ENCODE measurements at places on chromosomes 5 and 9.

DNA sequence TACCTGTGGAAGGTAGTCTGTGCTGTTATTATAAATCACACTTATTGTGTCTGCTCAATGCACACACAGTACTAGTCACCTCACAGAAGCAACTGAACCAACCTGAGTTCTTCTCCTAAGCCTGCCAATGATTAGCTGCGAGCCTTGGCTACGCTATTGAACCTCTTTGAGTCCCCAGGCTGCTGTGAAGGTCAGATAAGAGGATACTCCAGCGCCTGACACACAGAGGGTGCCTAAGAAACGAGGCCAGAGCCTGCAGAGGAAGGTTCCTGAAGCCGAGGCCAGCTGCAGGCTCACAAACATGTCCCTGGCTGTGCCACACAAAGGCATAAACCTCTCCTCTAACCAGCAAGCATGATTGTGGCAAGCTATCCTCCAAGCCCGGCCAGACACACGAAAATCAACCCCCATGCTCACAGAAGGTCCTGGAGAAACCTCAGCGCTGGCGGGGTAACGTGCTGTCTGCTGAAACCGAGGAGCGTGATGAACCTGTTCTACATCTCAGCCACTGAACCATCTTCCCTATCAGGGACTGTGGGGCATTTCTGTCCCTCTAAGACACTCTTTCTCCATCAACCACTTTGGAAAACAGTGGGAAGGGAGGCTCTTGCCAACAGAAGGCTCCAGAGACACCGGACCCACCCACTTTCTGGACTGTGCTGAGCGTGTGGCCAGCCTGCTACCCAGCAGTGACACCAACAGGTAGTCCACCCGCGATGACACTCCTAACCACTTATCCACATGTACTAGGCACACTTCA is 53.2 kb upstream of the SLC25A51 start:
- DNase-seq, result no peak

DNA sequence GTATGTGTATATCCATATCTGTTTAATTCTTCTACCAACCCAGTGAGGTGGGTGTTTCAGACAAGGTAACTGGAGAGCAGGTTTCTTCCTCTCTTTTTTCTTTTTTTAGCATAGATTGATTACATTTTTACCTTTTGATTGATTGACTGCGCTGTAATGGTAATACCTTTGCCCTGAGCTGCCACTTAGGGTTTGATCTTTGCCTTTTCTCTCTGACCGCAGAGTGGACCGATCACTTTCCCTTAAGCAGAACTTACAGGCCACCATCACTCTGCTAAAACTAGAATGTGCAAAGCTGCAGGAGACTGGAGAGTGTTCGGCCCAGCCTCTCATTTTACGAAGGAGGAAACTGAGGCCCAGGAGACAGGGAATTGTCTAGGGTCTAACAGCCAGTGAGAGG is 38.0 kb downstream of the RCL1 start:
- no peak for DNase-seq

- DNase-seq, result no peak
Measured at GRCh38 chr9:7211657-7212056, 453.9 kb downstream of the KDM4C start.

GRCh38 chr9:29740518-29740917 is 2167.2 kb upstream of the C9orf72 start:
- DNase-seq, result no peak

DNA sequence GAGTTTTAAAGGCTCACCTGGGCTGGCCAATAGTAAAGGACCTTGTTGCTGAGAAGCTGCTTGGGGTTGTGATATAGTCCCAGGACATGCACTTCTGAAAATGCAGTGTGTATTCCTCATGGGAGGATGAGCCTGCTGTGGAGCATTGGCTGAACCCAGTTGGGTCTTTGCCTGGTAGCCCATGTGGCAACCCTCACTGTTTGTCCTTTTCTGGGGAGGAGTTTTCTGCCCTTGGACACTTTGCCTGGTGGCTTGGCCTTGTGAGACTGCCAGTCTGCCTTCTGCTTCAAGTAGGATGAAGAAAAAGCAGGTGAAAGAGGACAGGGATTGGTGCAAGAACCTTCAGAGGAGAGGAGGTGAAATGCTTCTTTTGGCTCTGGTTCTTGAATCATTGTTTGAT is 4.0 kb downstream of the TENT4A start:
- no peak for DNase-seq

DNA sequence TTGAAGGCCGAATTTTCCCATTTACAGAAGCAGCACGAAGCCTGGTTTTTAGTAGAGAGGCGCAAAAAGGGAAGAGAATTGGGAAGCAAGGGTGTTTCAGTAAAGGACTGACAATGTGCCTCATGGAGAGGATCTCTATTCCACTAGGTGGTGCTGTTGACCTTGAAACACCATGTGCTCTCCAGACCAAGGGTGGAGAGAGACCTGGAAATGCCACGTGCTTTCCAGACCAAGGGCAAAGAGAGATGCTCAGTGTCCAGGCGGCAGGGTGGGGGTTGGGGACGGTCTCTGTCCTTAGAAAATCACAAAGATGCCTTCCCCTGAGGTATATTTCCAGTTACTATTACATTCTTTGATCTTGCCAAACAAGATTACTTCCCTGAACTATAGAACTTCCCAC is 425.3 kb downstream of the CSNK1G3 start:
- DNase-seq, result no peak

DNA sequence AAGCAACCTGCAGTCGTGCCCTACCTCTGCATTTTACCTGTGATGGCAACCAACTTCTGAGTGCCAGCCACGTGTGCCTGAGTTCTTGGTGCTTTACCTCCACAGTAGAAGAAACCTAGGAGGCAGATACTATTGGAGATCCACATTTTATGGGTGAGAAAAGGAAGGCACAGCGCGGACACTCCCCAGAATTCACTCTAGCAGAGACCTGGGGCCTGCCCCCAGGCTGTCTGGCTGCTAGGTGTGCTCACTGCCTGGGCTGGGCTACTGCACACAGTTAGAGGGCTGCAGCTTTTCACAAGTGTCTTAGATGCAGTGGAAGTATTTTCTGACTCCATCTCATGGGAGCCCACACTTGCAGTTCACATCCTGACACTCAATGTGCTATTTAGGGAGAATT is 598.8 kb upstream of the ADAMTS16 start:
- no peak for DNase-seq

GRCh38 chr5:68710514-68710913 is 383.3 kb upstream of the SLC30A5 start:
- no peak for DNase-seq

- DNase-seq, result peak; percentile 96
Measured at GRCh38 chr9:32384364-32385151, at the start of gene ACO1. TSS of gene ACO1 (plus strand) at chr9:32384643. CDS start at chr9:32405507, 20,864 bp downstream.

DNA sequence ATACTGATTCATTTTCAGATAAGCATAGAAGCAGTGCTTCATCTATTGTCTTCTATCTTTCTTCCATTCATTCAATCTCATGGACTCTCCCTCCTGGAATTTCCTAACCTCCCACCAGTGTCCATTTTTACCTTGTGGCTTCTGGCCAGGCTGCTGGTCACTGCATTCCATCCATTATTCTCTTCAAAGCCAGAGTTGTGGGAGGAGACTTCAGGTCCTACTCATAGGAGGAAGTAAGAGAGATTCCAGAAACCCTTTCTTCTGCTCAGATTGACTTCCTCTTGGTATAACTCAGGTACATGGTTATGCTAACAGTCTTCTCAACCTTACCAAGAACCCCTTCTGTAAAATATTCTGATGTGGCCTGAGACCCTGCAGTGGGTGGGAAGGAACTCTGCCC is 153.3 kb upstream of the SLC12A2 start:
- no peak for DNase-seq

- DNase-seq, result no peak
Measured at GRCh38 chr5:133421394-133421793, 190.9 kb downstream of the FSTL4 start.

DNA sequence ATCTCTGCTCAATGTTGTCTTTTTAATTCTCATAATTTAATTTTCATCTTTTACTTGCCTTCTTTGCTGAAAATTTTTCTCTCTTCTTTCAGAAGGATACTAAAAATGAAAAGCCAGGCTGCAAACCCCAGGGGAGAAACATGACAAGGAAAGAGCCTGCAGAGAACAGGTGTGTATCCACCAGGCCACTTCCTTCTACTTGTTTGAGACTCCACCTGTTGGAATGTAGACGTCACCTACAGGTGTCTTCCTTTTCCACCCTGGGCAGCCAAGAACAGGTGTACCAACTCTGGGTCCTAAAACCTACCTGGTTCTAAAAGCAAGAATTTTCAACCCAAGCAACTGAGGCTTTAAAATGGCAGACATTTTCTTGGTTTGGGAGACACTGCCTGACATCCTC is 166.8 kb downstream of the ATP10B start:
- no peak for DNase-seq

GRCh38 chr9:71079451-71079850 is 42.0 kb downstream of the TRPM3 start:
- no peak for DNase-seq

DNA sequence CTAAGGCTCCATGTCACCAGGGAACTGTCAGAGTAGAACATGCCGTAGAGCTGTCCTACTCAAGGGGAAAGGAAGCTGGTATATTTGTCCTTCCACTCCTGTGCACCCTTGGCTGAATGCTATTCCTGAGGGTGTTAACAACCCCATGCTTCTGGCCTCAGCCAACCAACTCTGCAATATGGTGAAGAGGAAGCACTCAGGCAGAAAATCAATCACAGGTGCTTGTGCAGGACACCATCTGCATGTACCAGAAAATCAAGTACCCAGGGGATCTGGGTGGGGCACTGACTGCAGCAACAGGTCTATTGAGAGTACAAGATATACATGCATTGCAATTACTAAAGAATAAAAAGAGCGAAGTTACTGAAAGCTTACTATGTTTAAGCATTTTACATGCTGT is 51.4 kb upstream of the NEK6 start:
- no peak for DNase-seq

GRCh38 chr5:23352446-23352845 is 155.0 kb upstream of the PRDM9 start:
- DNase-seq, result no peak

GRCh38 chr5:146338774-146339714 is at the start of gene POU4F3:
TSS of gene POU4F3 (plus strand) at chr5:146338839. CDS start at chr5:146339113, 274 bp downstream.
- DNase-seq, result no peak

DNA sequence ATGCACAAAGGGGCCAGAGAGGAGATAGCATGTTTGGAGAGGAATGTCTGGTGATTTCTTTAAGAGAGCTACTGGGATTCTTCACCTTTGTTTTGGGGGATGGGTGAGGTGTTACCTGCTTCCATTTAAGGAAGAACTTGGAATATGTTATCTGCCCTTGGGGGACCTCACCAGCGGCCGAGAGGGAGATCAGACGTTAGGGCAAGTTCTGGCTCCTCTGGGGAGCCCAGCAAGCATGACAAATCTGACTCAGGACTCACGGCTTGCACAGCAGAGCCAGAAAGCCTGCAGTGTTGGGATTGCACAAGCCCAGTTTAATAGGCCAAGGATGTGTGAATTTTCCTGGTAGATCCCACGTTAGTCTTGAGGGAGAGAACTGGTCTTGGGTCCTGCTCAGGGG is 40.3 kb downstream of the SLC28A3 start:
- no peak for DNase-seq

DNA sequence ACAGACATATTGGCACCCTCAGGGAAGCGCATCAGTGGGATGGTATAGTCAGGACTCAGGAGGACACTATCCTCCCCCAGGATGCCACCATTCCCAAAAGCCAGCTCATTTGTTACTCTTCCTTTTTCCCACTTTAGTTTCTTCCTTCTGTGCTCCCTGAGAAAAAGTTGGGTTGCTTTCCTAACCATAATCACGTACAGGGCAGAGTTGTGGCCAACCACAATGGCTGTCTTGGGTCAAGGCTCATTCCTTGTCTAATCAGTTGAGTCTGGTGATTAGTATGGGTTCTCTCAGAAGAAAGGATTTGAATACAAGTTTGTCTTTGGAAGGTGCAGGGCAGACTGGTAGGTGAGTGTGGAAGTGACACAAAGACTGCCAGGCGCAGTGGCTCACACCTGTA is 26.6 kb upstream of the ATP6V1G1 start:
- no peak for DNase-seq

GRCh38 chr5:42990892-42991291 is 49.2 kb downstream of the ANXA2R start:
- DNase-seq, result no peak

DNA sequence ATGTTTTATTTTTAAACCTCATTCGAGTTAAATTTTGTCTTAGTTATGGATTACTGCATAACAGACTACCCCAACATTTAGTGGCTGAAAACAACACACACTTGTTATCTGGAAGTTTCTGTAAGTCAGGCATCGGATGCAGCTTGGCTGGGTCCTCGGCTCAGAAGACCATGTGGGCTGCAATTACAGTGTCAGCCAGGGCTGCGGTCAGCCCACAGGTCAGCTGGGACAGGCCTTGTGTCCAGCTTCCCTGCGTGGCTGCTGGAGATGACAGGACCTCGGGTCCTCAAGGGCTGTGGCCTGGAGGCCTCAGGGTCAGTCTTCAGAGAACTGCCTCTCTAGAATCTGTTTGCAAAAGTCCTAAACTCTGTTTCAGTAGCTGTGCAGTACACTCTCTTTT is 219.0 kb upstream of the IRX1 start:
- no peak for DNase-seq

GRCh38 chr9:114387680-114388356 is at the start of gene AKNA:
TSS of gene AKNA (minus strand) at chr9:114387982. CDS start at chr9:114381333, 6,649 bp downstream.
- DNase-seq, result peak; percentile 80

DNA sequence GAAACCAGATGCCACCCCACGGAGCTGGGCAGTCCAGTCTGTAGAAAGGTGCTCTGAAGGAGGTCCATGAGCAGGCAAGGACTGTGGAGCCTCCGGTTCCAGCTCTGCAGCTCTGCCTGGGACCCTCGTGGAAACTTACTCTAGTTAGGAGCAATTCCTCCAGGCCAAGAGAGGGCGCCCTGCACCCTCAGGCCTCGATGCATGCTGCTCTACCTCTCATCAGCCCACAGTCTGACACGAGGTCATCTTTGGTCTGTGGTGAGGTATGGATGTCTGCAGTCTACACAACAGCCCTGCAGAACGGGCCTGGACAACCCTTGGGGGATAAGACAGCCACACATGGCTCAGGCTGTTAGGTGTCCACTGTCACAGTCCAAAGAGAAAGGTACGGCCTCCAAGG is 50.6 kb upstream of the UBTD2 start:
- DNase-seq, result no peak

DNA sequence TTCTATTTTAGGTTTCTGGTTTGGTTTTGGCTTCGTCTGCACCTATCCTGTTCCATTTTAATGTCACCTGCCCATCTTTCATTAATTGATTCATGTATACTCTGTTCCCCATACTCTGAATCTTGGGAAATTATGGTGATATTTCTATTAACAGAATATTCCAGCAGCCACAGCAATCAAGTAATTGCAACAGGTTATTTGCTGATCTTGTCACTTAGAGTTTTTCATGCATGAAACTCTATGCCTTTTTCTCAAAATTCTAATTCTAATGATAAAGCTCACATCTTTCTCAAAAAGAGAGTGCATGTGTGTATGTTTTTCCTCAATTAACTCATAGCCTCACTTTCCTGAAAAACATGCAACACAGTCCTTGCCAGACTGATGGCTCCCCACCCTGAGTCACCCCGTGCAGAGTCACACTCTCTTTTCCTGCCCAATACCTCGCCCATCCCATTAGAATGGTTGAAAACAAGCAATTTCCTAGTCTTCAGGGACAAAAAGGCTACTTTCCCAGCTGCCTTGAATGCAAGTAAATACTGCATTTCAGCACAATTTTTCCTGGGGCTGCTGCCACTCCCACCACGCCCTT is 15.6 kb downstream of the GFRA3 start:
- no peak for DNase-seq
